ENCODE measurements at places on chromosomes 2 and 18. TPM values are rescaled to one million over a fixed set of nuclear protein-coding genes. Genes with fewer than 3 reads are reported as not detected.

Gene HOXD3
- 0.32 TPM for total RNA-seq

Gene UGT1A4
- total RNA-seq, result 0.34 TPM

Gene PLCL1
- not detected for total RNA-seq

Gene TMEM17
- total RNA-seq, result 2.5 TPM

Gene GKN2
- not detected for total RNA-seq

- no peak for DNase-seq
Observed at GRCh38 chr2:26778507-26778906, 7.3 kb upstream of the CENPA start.

- DNase-seq, result no peak
Observed at GRCh38 chr2:26363958-26364357, 17.4 kb upstream of the ADGRF3 start.

GRCh38 chr2:30034052-30034775 lies 112.6 kb upstream of the YPEL5 start:
- DNase-seq, result no peak

DNA sequence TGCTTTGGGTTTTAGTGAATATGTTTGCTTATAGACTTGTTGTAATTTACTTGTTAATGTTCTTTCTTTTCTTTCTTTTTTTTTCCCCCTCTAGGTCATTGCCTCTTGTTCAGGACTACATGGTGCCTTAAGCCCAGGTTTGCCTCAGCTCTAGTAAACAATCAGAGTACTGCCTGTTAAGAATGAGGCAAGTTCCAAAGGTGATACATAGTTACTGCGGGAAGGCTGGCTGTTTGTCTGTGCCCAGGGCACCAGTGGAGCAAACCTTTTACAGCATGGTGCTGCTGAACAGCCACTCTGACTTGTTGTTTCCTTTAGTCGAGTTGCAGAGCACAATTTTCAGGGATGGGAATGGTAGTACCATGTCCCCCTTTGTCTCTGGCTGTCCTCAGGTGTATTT lies 517.2 kb downstream of the NYAP2 start:
- no peak for DNase-seq

GRCh38 chr18:12302391-12303147 lies 5.5 kb upstream of the TUBB6 start:
- DNase-seq, result no peak

DNA sequence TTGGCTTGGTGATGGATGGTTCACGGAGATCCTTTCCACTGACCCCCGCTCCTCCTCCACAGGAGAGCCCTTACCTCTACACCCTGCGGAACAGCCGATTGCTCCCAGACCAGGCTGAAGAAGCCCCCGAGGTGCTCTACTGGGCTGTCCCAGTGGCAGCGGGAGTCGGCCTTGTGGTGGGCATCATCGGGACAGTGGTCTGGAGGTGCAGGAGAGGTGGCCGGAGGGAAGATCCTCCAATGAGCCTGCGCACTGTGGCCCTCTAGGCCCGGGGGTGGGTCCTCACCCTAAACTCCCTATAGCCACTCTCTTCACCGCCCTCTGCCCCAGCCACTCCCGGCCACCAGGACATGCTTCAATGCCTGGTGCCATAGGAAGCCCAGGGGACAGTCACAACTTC lies 108.8 kb upstream of the PPP1CB start:
- no peak for DNase-seq

- no peak for DNase-seq
Observed at GRCh38 chr2:118473846-118474540, 373.5 kb downstream of the EN1 start.

DNA sequence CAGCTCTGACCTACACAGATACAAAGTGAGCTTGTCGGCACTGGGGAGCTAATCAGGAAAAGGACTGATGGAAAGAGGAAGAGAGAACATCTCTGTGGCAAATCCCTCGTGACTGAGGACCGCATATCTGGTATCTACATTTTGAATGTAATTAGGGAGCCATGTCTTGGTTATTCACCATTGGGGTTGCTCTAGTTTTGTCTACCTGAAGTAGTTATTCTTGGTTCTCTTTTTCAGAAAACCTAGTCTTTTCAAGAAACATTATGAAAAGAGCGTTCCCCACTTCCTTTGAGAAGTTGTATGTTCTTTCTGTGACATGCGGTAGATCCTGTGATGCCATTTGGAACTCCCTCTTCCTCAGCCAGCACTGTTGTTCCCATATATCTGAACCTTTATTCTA lies 104.4 kb downstream of the DOCK10 start:
- DNase-seq, result no peak

DNA sequence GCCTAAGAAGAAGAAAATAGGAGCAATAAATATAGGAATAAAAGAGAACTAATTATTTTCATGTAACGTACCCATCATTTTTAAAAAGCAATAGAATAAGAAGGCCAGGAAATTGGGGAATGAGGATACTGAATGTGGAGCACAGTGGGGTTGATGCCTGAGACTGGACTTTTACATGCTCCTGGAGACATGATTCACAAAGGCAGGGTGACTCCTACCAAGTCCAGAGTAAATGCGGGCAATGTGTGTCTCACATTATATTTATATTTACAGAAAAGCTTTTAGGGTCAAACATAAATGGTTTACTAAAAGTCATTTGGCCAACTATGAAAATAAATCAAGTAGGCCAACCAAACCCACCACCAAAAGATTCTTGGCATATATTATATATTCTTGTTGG lies 87.9 kb upstream of the COL5A2 start:
- no peak for DNase-seq

DNA sequence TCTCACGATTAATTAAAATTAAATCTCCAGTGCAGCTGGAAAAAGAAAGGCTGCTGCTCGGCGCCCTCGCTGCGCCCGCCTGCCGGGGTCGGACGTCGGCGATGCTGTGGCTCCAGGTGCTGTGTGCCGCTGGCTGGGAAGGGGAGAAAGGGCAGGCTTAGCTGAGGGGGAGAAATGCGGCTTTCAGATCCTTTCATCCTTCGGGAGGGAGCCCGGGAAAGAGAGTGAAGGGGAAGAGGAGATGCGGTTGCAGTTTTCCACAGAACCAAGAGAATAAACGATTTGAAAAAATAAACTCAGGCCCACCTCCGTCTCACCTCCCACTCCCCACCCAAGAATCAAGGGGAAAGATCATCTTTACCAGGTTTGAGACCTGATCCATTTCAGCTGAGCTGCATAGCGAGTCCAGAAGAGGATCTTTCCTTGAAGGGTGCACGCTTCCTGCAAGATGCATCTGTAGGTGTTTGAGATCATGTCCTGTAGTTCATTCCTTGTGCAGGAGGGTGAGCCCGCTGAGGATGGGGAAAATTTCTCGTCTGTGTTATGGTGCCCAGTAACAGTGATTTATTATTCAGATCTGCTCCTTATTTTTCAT lies 495 bp downstream of the TMEM169 start:
- no peak for DNase-seq

DNA sequence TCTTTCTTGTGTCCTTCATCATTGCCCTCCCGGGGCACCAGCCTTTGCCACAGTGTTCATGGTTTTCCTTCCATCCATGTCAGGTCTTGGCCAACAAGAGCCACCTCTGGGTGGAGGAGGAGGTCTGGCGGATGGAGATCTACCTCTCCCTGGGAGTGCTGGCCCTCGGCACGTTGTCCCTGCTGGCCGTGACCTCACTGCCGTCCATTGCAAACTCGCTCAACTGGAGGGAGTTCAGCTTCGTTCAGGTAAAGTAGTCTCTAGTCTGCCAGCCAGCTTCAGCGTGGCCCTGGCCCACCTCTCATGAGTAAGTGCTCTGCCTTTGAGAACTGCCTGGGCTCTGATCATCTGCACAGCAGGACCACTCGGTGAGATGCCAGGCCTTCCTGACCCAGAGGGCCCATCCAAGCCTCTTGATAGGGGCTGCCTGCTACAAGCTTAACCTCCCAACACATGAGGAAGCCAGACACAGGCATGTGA lies 31.0 kb downstream of the STEAP3 start:
- no peak for DNase-seq

DNA sequence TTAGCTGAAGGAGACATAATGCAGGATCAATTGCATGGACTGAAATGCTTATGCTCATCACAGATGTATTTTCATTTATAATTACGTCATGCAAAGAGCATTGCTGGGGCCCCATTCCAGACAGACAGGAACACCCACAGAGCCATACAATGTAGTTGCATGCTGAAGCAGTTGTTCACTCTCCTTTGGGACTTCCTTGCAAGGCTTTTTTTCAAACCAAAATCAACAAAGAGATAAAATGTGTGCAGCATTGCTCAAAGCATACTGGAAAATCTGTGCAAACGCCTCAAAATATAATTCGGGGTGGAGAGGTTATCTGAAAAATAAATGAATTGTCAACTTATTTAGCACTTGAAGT lies 463.2 kb downstream of the CDH2 start:
- DNase-seq, result no peak

DNA sequence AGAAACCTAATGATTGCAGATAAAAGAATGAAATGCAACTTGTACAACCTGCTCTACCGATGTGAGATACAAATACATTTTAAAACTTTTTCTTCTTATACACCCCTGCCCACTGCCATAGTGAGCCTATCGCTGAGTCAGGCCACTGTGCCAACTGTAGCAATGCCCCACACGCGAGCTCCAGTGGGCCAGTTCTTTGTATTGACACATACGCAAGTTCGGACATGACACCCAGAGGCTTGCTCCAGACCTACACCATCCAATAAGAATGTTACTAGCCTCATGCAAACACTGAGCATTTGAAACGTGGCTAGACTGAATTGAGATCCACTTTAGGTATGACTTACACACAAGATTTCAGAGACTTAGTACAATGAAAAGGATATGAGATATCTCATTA lies 340.1 kb downstream of the ARHGAP15 start:
- peak; percentile 65 for DNase-seq

GRCh38 chr2:170530284-170530745 lies 184.8 kb upstream of the SP5 start:
- DNase-seq, result no peak

- no peak for DNase-seq
Observed at GRCh38 chr2:42135381-42136312, 33.5 kb upstream of the EML4 start.

DNA sequence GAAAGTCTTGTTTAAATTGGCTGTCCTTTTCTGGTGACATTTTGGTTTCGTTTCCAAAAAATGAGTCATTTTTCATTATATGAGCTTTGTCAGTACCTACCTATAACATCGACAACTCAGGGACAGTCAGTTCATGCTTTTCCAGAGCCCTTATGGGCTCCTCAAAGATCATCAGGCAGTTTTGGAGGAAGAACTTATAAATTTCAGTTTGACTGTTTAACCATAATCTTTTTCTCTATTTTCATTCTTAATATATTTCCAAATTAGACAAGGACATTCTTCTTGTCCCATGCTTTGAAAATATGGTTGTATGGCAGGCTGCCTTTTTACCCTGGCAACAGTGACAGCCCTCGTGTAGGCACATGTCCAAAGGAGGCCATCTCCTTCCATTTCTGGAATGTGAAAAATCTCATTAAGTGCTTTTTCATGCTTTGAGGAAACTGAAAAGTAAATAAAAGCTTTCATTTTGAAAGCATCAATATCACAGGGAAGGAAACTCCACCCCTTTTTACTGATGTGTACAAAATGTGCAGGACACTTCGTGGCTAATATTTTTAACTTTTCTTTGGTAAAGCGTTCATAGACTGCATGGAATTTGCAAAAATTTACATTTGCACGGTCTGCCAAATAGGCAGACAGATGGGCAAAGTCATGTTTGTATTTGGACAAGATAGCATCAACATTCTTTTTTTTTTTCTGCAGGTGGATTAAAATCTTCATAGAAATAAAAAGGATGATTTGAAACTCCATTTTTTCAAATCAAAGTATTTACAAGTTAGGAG lies 7.2 kb upstream of the PROC start:
- DNase-seq, result no peak

- DNase-seq, result peak; percentile 99
Observed at GRCh38 chr2:43075054-43075593, 151.3 kb downstream of the ZFP36L2 start.

- peak; percentile 66 for DNase-seq
Observed at GRCh38 chr2:72949045-72949444, 31.7 kb downstream of the EMX1 start.

- DNase-seq, result no peak
Observed at GRCh38 chr2:12948231-12948960, 231.7 kb downstream of the TRIB2 start.

DNA sequence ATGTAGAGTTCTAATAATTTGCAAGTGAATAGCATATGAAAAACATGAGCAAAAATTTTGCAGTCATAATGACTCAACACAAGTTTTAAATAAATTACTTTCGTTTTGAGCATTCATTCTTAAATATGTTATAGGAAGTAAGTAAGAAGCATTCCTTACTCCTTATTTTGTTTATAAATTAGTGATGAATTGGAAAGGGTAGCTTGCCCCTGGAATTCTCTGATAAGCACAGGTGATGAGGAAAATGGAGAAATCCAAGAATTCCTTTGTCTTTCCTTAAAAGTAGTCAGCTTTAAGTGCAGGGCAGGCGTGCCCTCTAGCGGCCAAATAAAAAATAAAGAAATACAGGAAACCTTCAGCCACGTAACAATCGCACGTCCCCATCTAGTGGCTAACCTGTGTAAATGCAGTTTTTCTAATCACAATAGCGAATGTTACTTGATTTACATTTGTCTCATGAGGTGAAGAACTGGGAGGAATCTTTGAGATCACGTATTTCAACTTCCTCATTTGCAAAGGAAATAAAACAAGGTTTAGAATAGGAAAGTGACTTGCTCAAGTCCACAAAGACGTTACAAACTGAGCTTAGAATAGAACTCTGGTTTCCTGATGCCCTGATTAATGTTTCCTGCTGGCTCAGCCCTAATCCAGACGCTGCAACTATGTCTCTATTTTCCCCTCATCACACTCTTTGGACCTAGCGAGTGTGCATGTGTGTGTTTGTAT lies 47.2 kb upstream of the ZNG1B start:
- peak; percentile 21 for DNase-seq

DNA sequence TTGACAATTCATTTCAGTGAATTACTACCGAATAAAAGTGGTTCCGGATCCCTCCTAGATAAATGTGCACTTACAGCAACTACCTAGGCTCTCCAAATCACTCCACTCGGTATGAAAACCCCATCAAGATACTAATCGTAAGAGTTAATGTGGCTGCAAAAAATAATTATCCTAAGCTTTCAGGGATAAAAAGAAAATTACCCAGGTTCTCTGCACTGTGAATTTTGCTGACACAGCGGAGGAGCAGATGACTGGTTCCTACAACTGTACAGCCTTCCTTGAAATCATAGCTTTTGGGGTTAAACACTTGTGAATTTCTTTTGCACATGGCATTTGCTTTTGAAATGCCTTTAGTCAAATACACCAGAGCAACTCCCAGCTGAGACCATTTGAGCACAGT lies 104.7 kb downstream of the CD226 start:
- DNase-seq, result no peak

DNA sequence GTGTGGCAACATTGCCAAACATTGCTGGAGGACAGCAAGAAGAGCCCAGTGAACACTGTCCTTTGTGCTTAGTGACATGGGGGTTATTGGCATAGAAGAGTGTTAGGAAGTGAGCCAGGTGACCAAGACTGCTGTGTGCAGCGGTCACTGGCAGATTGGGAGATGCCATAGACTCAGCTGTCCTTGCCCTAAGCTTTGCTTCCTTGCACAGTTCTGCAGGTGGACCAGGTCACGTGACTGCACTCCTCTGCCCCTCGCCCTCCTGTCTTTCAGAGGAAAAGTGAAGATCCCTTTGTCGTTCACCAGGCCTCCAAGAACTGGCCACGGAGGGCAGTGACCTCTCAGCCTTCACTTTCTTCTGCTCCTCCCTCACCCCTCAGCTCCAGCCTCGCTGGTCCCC lies 215.6 kb upstream of the SMIM21 start:
- DNase-seq, result no peak

- DNase-seq, result peak; percentile 94
Observed at GRCh38 chr2:28507796-28508764, 12.2 kb downstream of the PLB1 start.

- DNase-seq, result no peak
Observed at GRCh38 chr2:236592821-236593220, 23.2 kb downstream of the ACKR3 start.

- peak; percentile 95 for DNase-seq
Observed at GRCh38 chr2:100902817-100903405, 83.0 kb downstream of the NPAS2 start.

All from foreskin keratinocyte (primary cell).